H4 (cell line): ENCODE measurements at places on chromosomes 12 and 14. TPM values are rescaled to one million over a fixed set of nuclear protein-coding genes. Genes with fewer than 3 reads are reported as not detected.

SAMD15 gene
- total RNA-seq = 2.1 and 3.6 TPM in 2 replicates

ENDOU gene
- not detected in 2 replicates for total RNA-seq

EPYC gene
- 5.6 and 7.6 TPM in 2 replicates for total RNA-seq

NPFF gene
- not detected in 2 replicates for total RNA-seq

FAIM2 gene
- 0.58 TPM in 1 of 2 replicates, not detected in the other for total RNA-seq

DNA sequence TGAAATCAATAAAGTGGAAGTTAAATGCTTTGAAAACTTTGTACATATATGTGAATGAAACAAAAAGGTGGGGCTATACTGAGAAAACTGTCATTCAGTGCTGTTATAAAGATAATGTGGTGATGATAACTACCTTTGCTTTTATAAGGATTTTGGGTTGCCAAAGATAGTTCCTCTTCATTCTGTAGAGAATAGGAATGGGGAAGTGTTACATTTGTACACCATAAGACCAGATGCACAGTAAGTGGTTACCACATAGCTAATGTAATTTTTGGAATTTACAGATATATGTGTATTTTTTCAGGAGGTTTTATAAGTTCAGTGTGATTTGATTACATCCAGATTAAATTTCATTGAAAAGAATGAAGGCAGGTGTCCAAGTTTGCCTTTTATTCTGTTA, 18.1 kb downstream of the RAB21 start:
- no peak for DNase-seq

DNA sequence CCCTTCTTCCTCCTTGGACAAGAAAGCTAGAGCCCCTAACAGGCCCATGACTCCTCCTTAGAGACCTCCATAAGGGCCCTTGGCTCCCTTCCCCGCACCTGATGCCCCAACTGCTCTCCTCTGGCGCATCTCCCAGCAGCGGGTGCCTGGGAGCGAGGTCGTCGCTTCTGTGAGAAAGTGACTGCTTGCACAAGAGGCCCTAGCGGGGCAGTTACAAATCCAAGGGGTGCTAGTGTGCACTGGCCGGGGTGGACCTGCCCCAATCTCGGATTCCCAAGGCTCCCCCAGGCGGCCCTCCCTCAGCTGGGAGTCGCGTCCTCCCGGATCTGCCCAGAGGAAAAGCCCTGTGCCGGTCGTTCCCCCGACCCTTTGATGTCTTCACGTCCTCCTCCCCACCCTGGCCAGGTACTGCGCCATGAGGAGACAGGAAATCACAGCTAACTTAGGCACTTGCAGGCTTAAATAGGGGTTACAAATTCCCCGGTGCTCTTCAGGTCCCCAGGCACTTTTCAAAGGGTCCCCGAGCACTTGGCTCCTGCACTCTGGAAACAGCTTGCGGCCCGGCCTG, 2.8 kb downstream of the NKX2-8 start:
- DNase-seq = no peak

DNAI7 gene
- total RNA-seq = 0.23 and 0.60 TPM in 2 replicates
